ENCODE measurements at places on chromosomes 12 and 14.

- DNase-seq: no peak
Observed at GRCh38 chr12:56087220-56087619, 7.3 kb downstream of the ERBB3 start.

- no peak for DNase-seq
Observed at GRCh38 chr14:29928117-29928640, 532 bp upstream of the PRKD1 start.

- no peak for DNase-seq
Observed at GRCh38 chr12:120139958-120140357, 23.4 kb upstream of the RAB35 start.

GRCh38 chr14:39576258-39576657, 144.0 kb upstream of the FBXO33 start:
- no peak for DNase-seq

GRCh38 chr12:119102714-119103113, 76.0 kb upstream of the HSPB8 start:
- no peak for DNase-seq

GRCh38 chr12:89166525-89166934, 185.8 kb downstream of the DUSP6 start:
- no peak for DNase-seq

DNA sequence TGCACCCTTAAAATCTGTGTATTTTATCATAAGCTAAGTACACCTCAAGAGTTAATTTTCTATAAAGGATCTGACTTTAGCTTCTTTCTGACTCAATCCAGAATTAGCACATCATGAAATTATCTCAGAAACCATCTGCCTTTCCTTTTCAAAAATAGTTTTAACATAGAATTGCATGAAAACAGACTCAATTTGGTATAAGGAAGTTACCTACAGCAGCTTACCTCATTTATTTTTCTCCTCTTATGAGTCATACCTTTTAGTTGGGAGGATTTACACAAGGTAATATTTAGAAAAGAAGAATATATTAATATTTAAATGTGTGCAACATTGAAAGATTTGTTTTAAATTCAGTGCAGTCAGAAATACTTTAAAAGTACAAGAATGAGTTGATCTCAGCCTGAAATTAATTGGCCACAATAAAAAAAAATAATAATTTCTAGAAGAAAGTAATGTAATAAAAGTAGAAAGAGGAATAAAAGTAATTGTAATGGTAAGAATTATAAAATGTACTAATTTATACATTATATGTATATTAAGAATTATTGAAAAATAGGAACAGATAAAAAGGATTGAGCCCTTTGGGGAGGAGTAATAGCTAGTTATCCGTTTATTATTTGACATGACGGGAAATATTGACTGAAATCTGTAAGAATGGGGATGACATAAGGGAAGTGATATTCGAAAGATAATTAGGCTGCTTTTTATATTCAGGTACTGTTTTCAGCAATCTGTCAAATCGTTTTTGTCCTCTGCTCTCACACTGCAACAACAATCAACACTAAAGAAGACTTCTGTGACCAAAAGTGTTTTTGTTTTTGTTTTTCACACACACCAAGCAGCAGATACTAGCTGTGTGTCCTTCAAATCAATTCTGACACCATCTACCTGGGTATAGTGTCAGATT, 20.5 kb downstream of the ADAM21 start:
- no peak for DNase-seq

- DNase-seq: no peak
Observed at GRCh38 chr14:99055019-99055418, 217.0 kb downstream of the BCL11B start.

DNA sequence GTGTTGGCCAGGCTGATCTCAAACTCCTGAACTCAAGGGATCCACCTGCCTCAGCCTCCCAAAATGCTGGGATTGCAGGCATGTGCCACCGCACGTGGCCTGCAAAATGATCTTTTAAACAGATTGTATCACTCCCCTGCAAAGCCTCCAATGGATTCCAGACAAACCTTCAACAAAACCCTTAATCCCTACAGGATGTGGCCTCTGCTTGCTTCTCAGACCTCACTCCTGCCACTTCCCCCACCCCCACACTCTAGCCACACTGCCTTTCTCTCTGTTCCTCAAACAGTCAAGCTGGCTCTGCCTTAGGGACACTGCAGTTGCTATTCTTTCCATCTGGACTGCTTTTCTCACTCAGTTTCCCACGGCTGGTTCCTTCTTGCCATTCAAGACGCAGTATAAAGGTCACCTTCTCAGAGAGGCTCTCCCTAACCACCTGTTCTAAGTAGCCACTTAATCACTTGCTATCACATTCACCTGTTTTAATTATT, 47.3 kb upstream of the TMED10 start:
- DNase-seq: no peak

GRCh38 chr14:32028599-32028998, 48.5 kb upstream of the ARHGAP5 start:
- DNase-seq: no peak

- no peak for DNase-seq
Observed at GRCh38 chr14:71235875-71236274, 328.6 kb downstream of the PCNX1 start.

GRCh38 chr12:116832353-116832752, 48.9 kb downstream of the HRK start:
- peak; percentile 17 for DNase-seq

DNA sequence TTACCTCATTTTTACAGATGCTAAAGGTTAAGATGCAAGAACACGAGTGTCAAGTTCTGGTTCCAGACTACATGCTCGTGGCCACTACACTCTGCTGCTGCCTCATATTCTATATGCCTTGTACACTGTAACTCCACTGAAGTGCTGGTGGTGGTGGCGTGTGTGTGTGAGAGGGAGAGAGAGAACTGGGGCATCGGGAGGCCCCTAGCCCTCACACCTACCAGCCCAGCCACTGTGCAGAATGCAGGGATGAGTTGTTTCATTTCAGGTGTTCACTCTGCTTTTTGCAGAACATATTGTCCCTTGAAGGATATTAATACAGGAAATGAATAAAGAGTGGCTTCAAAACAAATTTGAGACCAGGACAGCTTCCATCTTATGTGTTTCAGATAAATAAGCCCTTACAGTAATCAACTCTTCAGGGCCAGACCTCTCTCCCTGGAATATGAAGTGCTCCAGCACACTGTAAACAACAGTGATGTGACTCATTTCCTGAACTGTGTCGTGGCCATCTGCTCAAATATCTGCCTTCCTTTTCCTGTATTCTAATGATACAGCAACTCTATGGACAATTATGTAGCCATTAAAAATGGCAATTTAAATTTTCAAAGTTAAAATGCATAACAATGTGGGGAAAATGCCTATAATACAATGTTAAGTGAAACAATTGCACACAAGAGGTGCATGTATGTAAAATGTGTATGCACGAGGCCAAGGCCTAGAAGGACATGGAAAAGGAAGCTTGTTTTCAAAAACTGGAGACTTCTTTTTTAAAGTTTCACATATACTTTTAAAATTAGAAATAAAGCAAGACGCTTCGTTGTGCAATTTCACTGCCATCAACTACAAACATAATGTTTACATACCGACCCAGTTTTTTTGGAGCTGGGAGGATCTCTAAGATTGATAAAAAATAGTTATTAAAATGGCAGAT, 215.4 kb downstream of the PELI2 start:
- DNase-seq: peak; percentile 42

- DNase-seq: no peak
Observed at GRCh38 chr14:52863334-52863700, 71.9 kb upstream of the GNPNAT1 start.
